ENCODE measurements at places on chromosomes 2 and 18.

GRCh38 chr2:50455351-50455939 lies 576.5 kb downstream of the NRXN1 start:
- DNase-seq = no peak

DNA sequence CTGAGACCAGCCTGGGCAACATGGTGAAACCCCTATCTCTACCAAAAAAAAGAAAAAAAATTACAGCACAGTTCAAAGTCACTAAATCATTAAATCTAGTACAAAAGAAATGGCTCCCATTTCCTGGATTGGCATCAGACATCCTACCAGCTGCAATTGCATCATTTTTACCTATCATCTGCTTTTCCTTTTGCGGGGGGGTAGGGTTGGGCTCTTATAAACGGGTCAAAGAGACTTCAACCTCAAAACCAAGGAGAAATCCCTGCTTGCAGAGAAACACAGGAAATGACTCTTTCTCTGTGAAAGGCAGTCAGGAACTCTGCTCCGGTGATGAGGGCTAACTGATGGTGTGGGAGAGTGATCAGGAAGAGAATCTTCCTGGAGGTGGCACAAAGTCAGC lies 45.3 kb upstream of the RFX8 start:
- DNase-seq = no peak

- DNase-seq = no peak
Observed at GRCh38 chr18:9787036-9787435, 78.9 kb downstream of the RAB31 start.

DNA sequence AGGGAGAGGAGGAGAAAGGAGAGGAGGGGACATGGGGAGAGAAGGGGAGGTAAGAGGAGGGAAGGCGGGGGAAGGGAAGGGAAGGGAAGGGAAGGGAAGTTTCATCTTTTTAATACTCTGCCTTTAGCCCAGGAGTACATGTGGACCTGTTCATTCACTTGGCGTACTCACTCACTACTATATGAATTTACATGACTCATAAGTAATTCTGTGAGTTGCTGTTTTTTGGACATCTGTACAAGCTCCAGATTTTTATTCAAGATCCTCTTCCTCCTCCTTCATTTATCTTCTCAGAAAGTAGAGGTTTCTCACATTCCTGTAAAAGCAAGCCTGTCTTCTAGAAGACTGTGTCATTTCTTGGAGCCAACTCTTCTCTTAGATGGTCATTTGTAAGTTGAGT lies 84.6 kb downstream of the RDH14 start:
- no peak for DNase-seq

- no peak for DNase-seq
Observed at GRCh38 chr18:49193897-49194296, 243.1 kb upstream of the SMAD7 start.

GRCh38 chr18:32714571-32715148 lies 58.2 kb downstream of the KLHL14 start:
- peak; percentile 67 for DNase-seq

DNA sequence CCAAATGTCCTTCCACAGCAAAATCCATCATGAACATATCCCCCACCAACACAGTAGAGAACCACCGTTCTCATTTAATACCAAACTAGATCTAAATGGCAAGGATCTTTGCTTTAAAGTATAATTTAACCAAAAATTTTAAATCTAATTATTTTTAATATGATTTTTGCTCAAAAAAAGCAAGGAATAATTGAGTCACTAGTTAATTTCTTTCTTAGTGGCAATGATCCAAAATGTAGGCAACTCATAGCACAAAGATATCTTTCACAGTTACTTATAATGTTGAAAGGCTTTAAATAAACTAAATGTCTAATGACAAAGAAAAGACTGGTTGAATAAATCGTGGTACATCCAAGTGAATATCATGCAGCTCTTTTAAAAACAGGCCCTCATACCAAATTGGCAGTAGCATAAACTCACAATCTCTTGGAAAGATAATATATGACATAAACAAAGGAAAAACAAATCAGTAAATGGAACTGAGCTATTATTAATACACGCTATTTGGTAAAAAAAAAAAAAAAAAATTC lies 20.3 kb downstream of the PTPN2 start:
- no peak for DNase-seq

- no peak for DNase-seq
Observed at GRCh38 chr2:152507907-152508306, 172.9 kb downstream of the FMNL2 start.

DNA sequence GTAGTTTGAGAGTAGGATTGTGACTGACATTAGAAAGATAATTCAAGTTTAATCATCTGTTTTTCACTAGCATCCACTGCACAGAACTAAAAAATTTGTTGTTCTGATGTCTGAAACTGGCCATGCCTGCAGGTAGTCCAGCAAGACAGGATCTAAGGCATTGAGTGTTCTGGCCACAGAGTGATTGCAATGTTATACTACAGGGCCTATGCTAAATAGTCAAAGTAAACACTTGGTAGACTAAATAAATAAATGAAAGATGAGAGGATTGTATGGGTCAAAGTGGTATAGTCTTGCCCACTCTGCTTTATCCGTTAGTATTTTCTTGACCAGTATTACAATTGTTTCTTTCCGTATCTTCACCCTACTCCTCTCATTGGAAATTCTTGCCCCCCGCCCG lies 27.6 kb upstream of the FANCL start:
- no peak for DNase-seq

- no peak for DNase-seq
Observed at GRCh38 chr2:6418291-6418690, 447.4 kb downstream of the CMPK2 start.

GRCh38 chr18:49569724-49570123 lies 7.9 kb downstream of the LIPG start:
- no peak for DNase-seq

DNA sequence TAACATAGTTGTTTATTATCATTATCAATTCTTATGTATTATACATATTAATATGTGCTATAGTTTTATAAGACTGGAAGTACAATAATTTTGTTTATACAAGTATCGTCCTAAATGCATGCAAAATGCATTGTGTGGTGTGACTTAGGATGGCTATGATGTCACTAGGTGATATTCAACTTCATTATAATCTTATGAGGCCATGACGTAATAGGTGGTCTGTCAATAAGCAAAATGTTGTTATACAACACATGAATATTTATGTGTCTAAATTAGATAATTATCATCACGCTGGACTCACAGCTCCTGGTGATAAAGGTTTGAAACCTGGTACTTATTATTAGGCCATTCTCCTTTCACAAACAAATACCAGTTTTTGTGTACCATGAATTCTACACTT lies 104.4 kb upstream of the NYAP2 start:
- no peak for DNase-seq

DNA sequence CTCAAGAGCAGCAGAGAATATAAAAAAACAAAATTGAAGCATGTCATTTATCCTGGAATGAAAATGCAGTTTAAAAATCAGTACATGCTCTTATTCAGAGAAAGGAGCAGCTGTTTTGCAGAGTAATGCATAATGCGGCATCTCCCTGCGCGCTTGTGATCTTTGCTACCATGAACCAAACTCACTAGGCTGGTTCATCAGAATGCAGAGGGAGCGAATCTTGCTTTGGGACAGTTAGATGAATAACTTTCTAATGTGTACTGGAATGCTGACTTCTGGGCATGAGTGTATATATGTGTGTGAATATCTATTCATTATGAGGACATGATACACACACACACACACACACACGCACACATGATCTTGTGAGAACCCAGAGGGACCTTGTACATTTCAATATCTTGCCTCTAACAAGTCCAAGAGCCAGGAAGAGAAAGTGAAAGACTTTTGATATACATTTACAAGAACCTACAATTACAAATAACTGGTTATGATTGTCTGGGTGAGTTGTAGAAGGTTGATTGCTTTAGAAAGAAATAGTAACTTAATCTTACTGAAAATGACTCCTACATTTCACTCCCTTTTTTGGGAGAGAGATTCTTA lies 54.1 kb upstream of the THOC1 start:
- no peak for DNase-seq

DNA sequence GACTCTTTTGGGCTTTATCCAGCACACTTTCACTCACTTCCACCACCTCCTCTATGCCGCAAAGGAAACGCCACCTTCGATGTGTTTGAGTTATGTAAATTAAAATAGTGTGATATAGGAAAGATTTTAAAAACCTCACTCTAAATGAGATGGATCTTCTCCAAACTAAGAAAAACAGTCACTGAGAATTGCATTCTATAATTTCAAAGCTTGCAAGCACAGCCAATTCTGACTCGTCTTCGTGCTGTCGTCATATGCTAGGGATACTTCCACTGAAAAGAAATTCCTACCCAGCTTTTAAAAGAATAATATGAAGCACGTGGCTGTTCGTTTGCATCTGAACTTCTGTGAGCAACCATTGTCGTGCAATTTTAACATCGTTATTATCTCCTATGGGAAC lies 162.5 kb downstream of the SH3BP4 start:
- DNase-seq = no peak

GRCh38 chr2:173953047-173953424 lies 12.1 kb downstream of the SP3 start:
- DNase-seq = no peak

GRCh38 chr2:95278051-95278471 lies 3.8 kb downstream of the PROM2 start:
- no peak for DNase-seq

GRCh38 chr2:529424-529823 lies 147.8 kb downstream of the TMEM18 start:
- peak; percentile 44 for DNase-seq

DNA sequence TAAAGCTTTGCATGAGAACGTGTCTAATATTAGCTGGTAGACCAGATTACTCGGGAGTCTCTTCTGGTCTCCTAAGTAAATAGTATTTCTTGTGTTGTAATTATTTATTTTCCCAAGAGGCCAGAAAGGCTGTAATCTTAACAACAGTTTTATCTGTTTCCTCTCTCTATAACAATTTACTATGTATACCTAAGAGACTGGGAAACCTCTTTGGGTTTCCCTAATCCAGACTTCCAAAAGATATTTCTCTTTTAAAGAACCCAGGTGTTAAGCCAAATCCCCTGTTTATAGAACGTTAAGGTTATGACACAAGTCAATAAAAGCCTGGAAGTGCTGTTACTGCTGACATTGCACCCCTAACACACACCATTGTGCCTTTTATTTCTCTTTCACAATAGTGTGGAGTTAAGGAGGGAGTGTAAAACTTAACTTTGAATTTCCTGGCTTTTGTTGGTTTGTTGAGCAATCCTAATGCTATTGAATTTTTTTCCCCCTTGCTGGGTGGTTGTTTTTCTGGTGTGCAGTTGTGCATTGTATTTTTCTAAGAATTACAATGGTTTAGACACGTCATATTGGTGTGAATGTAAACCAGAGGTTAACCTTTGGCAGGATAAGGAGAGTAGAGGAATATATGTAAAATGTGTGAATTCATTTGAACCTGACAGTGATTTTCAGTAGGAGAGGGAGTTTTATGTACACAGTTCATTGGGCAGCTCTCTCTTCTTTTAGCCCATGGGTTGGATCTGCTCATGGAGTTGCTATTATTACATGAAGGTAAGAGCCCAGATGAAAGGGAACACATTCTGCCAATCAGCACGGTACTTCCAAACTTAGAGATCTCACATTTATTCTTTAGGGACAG lies 192.8 kb downstream of the MTX2 start:
- DNase-seq = no peak

- no peak for DNase-seq
Observed at GRCh38 chr2:150850641-150851040, 363.2 kb upstream of the RND3 start.

GRCh38 chr2:46841621-46842020 lies 74.0 kb downstream of the MCFD2 start:
- no peak for DNase-seq

- no peak for DNase-seq
Observed at GRCh38 chr2:239376942-239377531, 23.8 kb downstream of the HDAC4 start.

DNA sequence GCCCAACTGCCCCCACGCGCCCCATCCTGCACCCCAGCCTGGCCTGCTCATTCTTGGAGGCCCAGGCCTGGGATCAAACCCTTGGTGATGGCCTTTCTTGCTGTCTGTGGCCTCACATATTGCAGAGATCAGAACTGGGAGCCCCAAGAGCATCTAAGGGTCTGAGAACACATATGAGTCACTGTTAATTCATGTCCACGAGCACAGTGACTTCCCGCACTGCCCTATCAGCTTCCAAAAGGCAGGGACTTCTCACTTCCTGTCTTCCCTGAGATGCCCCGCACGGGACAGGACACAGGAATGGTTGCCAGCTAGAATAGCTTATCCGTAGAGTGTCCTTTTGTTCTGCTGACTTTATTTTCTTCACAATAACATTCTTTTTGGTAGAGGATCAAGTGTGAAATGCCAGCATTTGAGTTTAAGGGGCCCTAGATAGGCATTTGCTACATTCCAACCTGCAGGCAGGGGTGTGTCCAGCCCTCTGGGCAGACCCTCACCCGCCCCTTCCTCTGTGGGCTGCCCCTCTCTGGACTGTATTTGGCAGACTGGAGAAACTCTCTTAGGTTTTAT lies 21.1 kb upstream of the CELF4 start:
- DNase-seq = no peak

DNA sequence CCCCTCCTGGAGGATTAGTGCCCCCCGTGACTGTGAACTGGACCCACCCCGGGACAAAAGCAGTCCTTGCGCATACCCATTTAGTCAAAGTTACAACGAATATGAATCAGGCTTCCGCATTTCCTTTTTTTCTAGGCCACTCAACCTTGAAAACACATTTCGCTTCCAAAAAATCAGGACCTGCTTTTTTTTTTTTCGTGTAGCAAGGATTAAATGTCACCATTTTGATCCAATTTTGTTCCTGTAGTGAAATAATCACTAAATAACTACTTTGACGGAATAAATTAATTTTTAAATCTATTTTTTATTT lies 464 bp upstream of the FTCDNL1 start:
- no peak for DNase-seq

- DNase-seq = peak; percentile 30
Observed at GRCh38 chr2:164560181-164560792, 61.0 kb downstream of the GRB14 start.

GRCh38 chr2:129866391-129866790 lies 113.1 kb upstream of the RAB6C start:
- DNase-seq = no peak

DNA sequence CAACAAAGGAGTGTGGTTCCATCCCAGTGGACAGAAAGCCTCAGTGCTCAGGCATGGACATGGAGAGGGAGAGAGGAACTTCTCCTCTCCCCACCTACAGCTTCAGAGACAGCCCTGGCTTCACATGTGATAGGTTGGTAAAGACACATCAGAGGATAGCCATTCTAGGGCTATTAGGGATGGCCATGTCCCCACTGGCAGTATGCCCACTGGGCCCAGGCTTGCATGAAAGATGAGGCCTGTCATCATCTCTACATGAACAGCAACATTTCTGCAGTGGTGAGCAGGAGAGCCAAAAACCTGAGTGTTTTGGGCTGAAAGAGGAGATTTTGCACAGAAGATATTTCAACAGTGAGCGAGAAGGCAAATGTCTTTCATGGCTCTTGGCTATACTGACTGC lies 517.2 kb downstream of the NR4A2 start:
- no peak for DNase-seq

DNA sequence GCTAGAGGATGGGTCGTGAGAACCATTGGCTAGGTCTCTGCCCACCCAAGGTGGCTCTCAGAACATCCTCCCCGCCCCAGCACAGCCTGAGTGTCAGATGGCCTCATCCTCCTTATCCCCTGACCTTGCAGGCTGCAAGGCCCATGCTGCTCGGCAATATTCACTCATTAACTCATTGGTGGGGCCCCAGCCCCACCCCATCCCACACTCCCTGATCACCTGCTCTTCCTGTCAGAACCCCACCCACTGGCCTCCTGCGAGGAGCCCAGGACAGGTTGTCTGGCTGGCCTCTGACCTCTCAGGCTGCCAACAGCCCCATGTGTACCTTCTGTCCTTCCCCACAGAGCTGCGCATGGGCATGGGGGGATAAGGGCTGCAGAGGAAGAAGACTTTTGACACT lies 5.3 kb downstream of the ADCY3 start:
- no peak for DNase-seq

Measured in NCI-H1436 (cell line).